ENCODE measurements at places on chromosomes 1 and 21.

DNA sequence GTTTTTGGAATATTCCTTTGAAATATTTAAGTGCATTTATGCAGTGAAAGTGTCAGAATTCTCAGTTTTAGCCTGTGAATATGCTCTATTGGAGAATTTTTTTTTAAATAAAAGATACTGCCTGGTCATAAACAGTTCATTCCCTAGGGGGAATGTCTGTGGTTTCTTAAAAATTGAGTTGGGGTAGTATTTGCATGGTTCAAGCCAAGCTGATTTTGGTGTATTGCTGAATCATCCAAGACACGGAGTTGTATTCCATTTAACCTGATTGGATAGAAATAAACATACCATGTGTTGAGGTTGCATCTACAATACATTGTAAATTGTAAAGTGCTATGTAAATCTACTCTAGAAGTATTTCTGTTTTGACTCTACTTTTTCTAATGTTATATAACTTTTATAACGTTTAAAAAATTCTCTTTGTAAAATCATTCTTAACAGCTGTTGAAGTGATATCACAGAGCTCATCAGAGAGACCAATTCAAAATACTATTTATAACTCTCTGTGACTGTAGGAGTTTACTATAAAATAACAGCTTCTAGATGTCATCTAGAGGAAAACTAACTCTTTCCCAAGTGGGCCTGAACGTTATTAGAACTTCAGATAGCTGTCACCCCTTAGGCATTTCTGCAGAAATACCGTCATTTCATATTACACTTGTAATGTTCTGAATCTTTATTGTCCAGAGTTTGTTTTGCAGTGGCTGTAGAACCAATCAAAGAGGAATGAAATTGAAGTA lies 199.1 kb downstream of the USP25 start:
- no peak for DNase-seq

- no peak for DNase-seq
These were observed 1.7 kb downstream of the KIAA2013 start for GRCh38 chr1:11924334-11925195.

DNA sequence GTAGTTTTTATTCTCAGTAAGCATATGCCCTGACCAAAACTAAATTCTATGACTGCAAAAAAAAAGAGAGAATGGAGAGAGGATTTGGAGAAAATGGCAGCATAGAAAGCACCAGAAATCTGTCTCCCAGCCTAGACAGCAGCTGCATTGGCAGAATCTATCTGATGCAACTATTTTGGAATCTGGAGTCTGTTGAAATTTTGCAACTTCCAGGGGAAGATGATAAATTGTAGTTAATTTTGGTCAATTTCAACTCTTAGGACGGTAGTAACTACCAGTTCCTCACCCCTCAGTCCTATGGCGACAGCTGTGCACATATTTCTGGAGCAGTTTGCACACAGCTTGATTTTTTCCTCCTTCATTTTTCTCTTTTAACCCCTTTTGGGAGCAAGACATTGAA lies 10.9 kb downstream of the EXO5 start:
- no peak for DNase-seq

DNA sequence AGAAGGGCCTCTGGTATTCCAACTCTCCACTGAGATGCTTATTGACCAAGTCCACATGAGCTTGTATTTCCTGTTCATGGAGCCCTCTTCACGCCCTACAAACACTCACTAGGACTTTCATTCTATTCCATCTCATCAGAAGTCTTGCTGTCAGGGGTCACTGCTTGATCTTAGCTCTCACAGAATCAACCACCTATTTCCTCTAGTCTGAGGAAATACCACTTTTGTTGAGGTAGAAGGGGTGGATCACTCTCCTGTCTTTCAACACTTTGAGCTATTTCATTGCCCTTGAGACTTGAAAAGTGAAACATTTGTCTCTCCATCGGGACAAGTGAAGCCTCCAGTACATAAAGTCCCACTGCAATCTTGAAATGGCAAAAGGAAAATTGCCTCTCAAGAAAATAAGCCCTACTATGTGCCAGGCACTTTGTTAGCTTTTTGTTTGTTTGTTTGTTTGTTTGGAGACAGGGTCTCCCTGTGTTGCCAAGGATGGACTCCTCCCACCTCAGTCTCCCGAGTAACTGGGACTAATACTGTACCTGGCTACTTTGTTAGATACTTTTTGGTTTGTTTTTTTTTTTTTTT lies 19.8 kb upstream of the FAM110D start:
- DNase-seq, result no peak

DNA sequence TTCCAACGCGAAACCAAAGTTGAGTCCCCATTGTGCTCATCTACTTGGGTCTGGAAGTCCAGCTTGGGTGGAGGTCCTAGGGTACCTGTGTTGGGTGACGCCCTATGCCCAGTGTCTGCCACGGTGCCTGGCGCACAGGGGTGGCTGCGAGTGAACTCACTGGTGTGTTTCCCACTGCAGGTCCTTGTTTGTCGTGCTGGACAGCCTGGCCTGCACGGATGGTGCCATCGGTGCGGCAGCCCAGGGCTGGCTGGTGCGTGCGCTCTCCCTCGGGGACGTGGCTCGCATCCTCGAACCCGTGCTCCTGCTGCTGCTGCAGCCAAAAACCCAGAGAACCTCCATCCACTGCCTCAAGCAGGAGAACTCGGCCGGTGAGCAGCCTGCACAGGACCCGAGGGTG lies 80.4 kb upstream of the MORC3 start:
- no peak for DNase-seq

DNA sequence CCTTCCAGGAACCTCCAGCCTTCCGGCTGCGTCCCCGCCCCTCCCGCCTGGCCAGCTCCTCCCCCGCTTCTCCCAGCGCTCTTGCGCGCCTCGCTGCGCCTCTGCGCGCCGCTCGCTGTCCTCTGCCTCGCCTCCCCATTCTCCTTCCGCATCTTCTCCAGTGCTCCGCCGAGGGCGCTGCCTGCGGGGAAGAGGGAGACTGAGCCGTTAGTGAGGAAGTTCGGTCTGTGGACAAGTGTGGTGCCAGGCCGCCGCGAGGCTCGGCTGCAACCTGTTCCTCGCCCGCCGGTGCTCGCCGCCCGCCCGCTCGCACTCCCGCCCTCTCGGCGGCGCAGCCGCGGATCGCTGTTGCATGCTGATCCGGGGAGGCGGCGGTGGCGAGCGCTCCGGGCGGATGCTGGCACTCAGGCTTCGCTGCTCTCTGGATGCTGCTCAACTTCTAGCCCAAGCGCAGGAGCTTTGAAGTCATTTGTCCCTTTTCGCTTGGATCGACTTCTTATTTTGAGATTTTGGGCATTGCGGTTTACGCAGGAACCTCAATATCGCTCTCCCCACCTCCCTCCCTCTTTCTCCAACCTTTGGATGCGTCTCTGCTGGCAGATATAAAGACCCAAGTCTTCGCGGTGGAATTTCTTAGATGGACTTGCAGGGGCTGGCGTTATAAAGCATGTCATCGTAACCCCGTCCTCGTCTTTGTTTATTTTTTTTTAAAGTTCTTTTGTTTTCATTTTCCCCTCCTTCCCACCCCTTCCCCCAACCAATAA lies 614 bp upstream of the CACNA1E start:
- DNase-seq, result no peak

DNA sequence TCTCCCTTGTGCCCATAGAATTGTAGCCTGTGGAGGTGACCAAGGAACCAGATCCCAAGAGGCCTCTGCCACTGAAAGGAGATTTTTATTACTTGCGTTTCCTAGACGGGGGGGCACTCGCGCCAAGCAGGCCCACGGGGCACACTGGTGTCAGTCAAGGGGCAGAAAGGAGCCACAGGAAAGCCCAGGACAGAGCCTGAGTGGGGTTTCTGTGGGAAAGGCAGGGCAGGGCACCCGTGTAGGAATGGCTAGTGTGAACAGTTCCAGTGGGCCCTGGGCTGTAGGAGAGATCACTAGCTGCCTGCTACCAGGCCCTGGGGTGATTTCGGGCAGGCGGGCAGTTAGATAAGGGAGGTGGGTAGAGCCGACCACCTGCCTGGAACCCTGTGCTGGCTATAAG lies 70.8 kb downstream of the ADARB1 start:
- DNase-seq, result no peak

DNA sequence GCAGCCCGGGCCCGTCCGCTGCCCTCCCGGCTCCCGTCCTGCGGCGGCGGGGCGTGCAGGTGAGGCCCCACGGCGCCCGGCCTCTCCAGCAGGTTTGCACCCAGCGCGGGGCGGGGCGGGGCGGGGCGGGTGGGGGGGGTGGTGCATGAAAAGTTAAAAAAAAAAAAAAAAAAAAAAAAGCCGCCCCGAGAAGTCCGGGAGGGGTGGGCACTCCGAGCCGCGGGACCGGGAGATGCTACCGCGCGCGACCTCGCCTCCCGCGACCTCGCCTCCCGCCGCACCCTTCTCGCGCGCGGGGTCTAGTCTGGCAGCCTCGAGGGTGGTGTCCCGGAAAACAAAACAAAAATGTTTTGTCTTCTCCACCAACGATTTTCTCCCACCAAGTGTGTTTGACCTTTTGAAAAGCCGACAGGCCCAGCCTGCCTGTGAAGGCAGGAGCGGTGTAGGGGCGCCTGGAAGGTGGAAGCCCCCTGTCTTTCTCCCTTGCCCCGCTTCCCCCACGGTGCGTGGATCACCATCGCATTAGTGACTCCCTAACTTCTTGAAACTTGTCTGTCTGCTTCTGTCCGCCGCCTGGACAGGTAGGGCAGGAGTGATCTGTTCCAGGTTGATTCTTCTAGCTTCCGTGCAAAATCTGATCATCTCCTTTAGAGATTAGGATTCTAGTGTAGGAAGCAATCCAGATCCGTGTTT lies 569 bp downstream of the RCAN3 start:
- no peak for DNase-seq

DNA sequence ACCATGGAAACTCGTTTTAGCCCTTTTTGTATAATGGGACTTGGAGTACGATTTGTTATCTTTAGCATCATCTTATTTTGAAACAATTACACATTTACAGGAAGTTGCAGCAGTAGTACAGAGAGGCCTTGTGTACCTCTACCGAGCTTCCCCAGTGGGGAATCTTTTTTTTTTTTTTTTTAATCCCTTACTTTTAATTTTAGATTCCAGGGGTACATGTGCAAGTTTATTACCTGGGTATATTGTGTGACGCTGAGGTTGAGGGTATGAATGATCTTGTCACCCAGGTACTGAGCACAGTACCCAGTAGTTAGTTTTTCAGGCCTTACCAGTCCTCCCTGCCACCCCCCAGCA lies 45.9 kb downstream of the HHAT start:
- DNase-seq, result no peak

DNA sequence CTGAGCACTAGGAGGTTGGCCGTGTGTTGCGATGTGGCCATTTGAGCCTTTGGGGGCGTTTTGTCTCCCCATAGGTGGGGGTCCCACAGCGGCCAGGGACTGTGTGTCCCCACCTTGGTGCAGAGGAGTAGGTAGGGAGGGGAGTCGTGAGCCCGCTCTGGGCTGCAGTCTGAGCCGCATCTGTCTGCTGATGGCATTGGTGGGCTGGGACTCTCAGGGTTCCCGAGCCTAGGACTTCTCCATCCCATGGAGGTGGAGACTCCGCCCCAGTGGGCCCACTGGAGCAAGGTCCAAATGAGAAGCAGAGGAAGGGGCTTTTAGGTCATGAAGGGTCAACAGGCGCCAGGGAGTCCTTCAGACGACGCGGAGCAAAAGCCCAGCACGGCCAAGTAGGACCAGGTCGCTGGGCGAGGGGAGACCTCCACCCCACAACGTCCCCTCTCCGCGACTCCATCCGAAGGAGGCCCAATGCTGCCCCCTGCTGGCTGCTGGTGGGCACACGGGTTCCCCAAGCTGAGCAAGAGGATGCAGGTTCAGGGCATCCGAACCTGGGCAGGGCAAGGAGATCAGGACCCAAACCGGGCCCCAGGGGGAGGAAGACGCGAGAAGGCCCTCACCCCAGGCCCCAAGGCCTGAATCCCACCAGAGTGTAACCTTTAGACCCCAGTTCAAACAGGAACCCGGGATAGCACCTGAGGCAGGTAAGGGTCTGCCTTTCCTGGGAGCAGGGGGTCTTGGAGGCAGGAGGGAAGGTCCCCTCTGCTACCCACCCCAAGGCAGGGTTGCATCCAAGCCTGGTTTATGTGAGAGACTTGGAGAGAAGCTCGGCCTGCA lies 14.9 kb downstream of the TTC34 start:
- no peak for DNase-seq

GRCh38 chr1:115479055-115479482 lies 141.0 kb upstream of the NGF start:
- no peak for DNase-seq

DNA sequence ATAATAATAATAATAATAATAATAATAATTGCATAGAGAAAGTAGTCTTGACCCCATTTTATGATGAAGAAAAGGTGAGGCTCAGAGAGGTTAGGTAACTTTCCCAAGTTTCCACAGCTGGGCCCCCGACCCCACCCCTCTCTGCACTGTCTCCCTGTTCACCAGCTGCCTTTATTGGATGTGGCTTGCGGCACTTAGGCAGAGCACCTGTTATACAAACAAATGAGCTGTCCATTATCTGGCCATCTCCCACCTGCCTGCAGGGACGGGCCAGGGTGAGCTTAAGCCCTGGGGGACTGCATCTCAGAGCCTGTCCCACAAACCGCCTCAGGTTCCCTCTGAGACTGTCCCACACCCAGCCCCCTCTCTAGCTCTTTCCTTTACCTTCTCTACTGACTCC lies 10.1 kb upstream of the EFNA1 start:
- no peak for DNase-seq

DNA sequence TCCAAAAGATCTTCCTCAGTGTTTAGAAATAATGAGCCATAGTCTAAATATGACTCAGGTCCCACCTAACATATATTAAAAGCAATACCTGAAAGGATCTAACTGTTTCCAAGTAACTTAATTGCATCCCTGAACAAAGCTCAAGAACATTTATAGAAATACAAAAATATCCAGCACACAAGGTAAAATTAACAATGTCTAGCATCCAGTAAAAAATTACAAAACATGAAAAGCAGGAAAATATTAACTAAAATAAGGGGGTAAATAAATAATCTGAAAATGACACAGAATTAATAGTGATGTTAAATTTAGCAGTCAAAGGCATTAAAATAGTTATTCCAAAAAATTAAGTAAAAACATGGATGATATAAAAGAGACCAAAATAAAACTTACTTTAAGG lies 21.3 kb upstream of the VANGL1 start:
- no peak for DNase-seq

DNA sequence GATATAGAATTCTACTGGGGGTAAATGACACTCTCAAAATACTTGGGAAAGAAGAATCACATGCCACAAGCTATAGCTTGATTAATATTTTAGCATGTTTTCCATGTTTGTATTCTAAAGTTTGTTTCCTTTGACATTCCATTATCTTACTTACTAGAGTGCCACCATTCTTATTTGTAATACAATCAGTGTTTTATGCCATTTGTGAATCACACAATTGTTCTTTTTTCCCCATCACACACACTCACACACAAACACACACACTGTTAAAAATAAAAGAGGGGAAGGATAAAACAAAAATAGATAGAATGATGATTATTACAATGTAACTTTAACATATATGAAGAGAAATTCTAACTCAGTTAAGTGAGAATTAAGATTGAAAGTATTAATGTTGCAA lies 16.0 kb upstream of the TEKT2 start:
- DNase-seq, result no peak

- DNase-seq, result peak; percentile 13
These were observed 148.0 kb downstream of the GALNT2 start for GRCh38 chr1:230215031-230215430.
